NCI-H187 treated with DMSO at 0.1 percent for 48 hours (cell line): ENCODE measurements at places on chromosomes 6 and 20.

GRCh38 chr6:125474061-125474460 lies 172.3 kb upstream of the HDDC2 start:
- no peak for DNase-seq

GRCh38 chr20:38007526-38007925 lies 25.7 kb downstream of the TTI1 start:
- DNase-seq, result no peak

DNA sequence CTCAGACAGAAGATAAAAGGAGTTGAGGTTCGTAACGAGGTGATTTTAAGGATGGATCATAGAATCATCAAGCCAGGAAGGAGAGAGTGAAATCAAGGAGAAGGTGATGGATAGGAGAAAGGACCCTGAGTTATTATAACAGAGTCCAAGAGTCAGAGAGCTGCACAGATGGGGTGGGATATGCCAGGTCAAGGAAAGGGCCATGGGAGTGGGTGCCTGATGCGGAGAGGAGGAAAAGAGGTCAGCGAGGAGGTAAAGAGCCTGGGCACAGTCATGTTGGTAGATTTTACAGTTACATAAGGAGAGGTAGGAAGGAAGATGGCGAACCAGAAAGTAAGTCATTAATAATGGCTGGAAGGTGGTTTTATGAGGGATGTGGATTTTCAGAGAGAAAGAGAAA lies 114.9 kb downstream of the LAMA2 start:
- DNase-seq, result no peak

DNA sequence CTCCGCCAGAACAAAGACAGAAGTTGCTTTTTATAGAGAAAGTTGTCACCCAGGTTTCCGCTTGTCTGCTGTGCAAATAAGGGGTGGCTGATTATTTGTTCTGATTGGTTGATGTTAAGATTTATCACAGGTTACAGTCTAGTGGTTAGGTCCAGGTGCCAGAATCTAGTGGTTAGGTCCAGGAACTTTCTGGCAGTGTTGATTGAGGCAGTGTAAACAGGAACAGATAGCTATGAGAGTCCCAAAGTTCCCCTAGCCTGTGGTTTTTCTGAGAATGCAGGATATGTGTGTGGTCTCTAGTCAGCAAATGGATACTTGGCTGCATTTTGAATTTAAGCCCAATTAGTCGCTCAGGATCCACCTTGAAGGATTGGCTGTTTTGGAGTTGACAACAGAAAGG lies 148.0 kb downstream of the TMEM200A start:
- DNase-seq, result no peak

GRCh38 chr6:142867988-142868812 lies 76.8 kb downstream of the HIVEP2 start:
- no peak for DNase-seq

GRCh38 chr20:35329435-35330139 lies 37.4 kb upstream of the FAM83C start:
- DNase-seq, result no peak

GRCh38 chr6:13467216-13467600 lies 20.2 kb downstream of the GFOD1 start:
- no peak for DNase-seq

GRCh38 chr6:45094831-45095230 lies 233.3 kb upstream of the RUNX2 start:
- no peak for DNase-seq

- DNase-seq, result no peak
These were observed 91.9 kb upstream of the SIRPA start for GRCh38 chr20:1803061-1803931.

GRCh38 chr20:19723813-19724430 lies 34.1 kb upstream of the RIN2 start:
- no peak for DNase-seq
